ENCODE measurements at places on chromosomes 12 and 14.
A peak's percentile ranks its signal among the peaks of the same experiment; 100 is the strongest.

- no peak for DNase-seq
These were observed 8.8 kb upstream of the PHC1 start for GRCh38 chr12:8905546-8905945.

- DNase-seq = peak; percentile 44
These were observed at the start of gene KCNK13 for GRCh38 chr14:90061685-90062126. TSS of gene KCNK13 (plus strand) at chr14:90061994. CDS start at chr14:90062206, 212 bp downstream.

DNA sequence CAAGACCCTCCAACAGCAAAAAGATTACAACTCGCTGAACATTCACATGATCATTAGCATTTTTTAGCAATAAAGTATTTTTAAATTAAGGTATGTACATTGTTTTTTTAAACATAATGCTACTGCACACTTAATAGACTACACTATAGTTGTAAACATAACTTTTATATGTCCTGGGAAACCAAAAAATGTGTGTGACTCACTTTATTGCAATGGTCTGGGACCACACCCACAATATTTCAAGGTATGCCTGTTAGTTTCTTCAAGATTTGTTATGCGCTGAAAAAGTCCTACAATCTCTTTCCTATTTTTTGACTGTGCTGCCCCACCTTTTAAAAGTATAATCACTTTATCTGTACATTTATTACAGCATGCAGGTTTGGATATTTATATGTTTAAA, 30.4 kb upstream of the PCNX4 start:
- no peak for DNase-seq

DNA sequence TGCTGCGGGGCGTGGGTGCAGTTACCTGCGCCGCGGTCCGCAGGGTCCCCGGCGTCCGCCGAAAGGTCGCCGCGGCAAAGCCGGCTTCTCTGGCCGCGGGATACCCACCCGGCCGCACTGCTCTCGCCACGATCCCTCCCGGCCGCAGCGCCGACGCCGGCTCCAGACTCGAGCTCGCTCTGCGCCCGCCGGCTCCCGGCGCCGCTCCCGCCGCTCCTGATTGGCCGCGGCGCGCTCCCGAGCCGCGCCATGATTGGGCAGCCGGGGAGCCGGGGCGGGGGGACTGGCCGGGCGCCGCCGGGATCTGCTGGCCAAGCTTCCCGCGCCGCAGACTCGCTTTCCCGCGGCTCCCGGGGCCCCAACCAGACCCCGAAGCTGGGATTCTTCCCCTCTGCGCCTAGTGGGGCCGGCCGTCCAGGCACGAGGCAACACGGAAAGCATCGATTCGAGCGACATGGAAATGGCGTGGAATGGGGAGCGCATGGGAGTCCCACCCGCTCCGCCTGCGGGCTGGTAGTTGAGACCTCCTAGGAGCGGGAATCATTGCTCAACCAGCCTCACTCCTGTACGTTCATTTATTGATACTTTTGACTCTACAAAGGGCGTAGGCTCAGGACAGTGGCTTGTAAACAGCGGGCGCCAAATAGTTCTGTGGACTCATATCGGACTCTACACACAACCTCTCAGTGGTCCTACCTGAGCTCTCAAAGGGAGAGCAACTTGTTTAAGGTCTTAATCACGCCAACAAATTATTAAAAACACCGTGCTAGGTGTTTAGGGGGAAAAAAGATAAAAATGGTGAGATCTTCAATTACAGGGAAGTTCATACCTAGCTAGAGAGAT, 36.4 kb upstream of the STON2 start:
- DNase-seq = peak; percentile 80

GRCh38 chr12:92614001-92614400, 88.8 kb upstream of the PLEKHG7 start:
- DNase-seq = no peak

GRCh38 chr14:85934123-85934885, 404.4 kb downstream of the FLRT2 start:
- peak; percentile 29 for DNase-seq

GRCh38 chr14:94946244-94946643, 176.3 kb upstream of the GSC start:
- no peak for DNase-seq

- DNase-seq = no peak
These were observed 13.9 kb upstream of the CLEC4E start for GRCh38 chr12:8554451-8555195.

- no peak for DNase-seq
These were observed 13.4 kb downstream of the GPRC5D start for GRCh38 chr12:12938541-12938940.

DNA sequence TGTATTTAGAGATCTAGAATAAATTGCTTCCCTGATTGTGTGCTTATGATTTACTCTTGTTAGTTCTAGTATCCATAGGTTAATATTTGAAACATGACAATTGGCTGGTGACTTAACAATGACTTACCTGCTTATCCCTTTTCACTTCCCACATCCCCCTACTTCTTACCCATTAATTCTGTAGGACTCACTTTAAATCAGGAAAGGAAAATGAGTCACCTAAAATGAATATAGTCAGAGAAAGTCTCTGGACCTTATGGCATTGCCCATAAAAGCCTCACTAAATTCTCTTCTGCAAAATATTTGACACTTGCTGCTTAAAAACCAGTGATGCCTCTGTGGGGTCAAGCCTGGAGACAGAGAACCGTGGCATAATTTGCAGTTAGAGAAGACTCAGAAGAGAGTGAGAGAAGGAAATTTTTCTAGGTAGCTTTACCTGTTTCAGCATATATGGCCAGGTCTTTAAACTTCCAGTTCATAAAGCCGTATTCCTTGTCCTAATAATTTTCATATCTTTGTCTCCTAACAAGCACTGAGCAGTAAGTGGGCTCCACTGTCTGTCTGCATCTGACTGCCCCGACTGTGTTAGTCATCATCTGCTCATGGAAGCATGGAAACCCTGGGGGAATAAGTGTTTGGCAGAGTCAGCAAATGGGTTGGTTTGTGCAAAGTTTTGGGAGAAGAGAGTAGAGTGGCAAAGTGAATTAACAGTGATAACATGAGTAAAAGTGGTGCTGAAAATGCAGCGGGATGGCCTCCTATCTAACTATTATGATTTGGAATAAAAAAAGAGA, 294.4 kb downstream of the AKAP6 start:
- no peak for DNase-seq

DNA sequence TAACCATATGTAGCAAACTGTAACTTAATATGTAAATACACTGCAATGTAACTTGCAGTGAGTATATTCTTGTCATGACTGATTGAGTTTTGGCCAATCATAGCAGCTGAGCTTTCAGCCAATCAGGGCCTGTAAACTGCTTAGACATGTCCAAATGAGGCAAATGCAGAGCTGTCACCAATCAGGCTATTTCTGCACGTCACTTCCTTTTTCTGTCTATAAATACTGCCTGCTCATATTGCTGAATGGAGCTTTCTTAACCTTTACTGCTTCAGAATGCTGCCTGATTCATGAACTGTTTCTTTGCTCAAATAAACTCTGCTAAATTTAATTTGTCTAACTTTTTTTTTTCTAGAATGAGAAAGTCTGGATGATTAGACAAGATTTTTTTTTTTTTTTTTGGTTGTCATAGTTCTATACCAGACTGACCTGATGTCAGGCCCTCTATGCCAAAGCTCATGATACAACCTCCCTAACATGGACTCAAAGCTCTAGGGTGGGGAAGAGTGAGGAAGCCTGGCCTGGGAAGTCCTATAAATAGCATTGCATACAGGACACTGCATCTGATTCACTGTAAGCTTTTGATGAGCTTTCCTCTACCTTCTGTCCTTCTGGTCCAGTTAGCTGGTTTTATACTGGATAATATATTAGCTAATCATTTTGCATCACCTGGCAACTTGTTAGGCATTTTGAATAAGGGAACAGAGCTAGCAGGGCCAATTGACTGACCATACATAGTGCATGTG, 12.0 kb downstream of the MGP start:
- DNase-seq = no peak

DNA sequence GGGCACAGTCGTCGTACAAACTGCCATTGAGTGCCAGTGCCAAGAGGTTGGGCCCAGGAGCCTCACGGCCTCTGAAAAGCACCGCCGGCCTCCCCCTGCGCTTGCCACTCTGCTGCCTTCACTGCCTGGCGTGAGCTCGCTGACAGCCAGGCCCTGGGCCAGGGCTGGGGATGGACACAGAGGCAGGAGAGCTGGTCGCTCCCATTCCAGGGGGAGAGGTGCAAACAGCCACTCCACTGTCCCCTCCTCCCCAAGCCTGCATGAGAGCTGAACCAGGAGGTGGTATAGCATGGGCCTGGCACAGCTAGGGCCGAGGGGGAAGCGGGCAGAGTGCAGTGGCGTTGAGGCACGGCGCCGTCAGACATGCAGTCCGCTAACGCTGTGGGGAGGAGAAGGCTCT, 4.6 kb downstream of the ADSS1 start:
- DNase-seq = no peak

- DNase-seq = peak; percentile 9
These were observed 80.3 kb downstream of the PAPOLA start for GRCh38 chr14:96582411-96582961.

DNA sequence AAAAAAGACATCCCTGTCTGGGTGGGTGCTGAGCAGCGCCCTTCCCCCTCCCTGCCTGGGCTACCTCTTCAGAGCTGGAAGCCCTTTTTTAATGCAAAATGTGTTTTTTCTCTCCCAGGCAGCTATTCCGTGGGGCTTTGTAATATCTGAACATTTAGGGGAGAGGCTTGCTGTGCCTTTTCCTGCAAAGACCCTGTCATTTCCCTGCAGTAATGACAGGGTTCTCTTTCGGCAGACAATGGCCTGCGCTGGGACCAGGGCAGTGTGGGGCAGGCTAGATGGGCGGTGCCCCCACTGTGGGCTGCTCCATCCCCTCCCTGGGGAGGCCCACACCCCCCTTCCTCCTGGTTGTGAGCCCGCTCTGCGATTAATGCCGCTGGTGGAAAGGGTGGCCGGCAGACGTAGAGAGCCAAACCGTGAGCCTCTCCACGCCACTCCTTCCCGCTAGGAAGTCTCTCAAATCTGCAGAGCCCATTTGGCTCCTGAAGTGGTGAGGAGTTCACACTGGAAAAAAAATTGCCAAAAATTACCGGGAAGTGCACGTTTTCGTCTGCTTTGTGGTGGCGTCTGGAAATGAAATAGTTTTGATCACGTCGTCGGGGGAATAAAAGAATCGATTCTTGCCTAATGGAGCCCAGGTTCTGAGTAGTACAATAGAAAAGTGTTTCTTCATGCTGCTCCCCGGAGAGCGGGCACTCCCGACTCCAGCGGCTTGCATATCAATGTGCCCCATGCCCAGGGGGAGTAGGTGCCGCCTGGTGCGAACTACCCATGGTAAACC, 31.5 kb downstream of the KIF26A start:
- DNase-seq = no peak

- DNase-seq = no peak
These were observed 10.0 kb downstream of the NUAK1 start for GRCh38 chr12:106128585-106129328.

- DNase-seq = no peak
These were observed 47.5 kb downstream of the ZNF664 start for GRCh38 chr12:124020514-124020949.

GRCh38 chr12:131189781-131190180, 236.1 kb downstream of the ADGRD1 start:
- DNase-seq = no peak

DNA sequence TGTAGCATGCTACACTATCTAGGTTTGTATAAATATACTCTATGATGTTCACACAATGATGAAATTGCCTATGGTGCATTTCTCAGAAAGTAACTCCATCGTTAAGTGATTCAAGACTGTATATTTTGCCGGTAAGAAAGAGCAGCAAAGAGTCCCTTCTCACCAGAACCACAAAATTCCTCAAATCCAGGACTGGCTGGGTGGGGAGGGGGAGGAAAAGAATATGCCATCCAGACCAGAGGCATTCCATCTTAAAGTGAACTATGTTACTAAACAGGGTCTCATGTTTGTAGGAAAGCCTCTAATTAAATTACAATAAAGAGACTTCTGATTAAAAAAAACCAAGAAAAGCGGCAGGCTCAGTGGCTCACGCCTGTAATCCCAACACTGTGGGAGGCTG, 11.5 kb downstream of the UBE2N start:
- DNase-seq = no peak

DNA sequence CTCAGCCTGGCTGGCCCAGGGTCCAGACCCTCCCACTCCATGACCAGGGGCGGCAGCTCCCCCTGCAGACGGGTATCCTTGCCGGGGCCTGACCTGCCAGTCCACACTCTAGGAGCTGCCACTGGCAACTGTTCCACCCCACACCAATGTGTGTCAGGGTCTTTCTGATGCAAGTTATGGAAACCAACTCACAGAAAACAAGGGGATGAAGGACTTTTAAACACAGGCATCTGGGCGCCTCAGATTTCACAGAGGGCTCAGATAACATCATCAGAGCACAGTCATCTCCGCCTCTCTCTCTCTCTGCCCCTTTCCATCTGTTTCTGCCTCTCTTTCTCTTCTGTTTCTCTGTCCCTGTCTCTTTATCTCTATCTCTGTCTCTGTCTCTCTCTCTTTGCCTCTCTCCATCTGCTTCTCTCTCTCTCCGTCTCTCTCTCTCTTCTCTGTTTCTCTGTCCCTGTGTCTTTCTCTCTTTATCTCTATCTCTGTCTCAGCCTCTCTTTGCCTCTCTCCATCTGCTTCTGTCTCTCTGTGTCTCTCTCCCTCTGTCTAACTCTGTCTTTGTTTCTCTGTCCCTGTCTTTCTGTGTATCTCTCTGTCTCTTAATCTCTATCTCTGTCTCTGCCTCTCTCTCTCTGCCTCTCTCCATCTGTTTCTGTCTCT, 67.4 kb upstream of the FBRSL1 start:
- DNase-seq = no peak

- no peak for DNase-seq
These were observed 54.2 kb upstream of the CERS5 start for GRCh38 chr12:50221228-50222008.

GRCh38 chr14:95420060-95420459, 96.4 kb downstream of the SYNE3 start:
- no peak for DNase-seq

DNA sequence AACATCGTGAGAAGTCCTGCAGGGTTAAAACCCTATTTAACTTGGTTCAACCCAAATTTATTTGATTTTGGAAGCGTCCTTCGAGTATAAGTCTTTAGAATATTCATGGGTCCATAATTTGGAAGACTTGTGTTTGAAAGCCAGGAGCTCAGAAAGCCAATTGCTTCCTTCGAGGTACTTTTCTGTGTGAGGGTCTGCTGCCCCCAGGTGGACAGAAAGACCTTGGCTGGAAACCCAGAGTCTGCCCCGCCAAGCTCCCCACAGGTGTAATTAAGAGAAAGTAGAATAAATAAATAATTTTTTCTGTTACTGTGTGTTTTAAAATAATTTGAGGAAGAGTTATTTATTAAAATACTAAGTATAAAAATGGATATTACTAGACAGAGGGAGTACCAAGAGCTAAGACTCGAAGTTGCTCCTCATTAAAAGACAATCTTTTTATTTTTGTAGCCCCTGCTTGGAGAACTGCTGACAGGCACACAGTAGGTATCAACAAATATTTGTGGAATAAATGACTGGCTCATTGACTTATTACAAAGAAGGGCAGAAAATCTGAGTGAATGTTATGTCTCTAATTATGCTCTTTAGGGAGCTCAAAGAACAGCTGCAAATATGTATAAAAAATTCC, 105.8 kb downstream of the PAH start:
- peak; percentile 25 for DNase-seq

GRCh38 chr12:40697566-40698259, 5.5 kb downstream of the CNTN1 start:
- DNase-seq = no peak

- DNase-seq = no peak
These were observed 328.0 kb upstream of the TMTC1 start for GRCh38 chr12:30111719-30112118.

Data from GM10248 (cell line).